ENCODE measurements at places on chromosomes 16 and 17. TPM values are rescaled to one million over a fixed set of nuclear protein-coding genes. Genes with fewer than 3 reads are reported as not detected.
A peak's percentile ranks its signal among the peaks of the same experiment; 100 is the strongest.

DNA sequence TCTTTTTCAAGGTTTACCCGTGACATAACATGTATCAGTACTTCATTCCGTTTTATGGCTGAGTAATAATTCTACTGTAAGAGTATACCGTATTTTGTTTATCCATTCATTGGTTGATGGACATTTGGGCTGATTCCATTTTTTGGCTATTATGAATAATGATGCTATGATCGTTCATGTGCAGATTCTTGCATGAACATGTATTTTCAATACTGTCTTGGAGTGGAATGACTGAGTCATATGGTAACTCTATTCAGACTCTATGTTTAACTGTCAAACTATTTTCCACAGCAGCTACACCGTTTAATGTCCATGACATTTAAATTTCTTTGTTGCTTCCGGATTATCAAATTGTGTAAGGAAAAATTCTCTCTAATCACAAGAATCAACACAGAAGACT is 17.9 kb downstream of the BFAR start:
- H3K27me3 ChIP-seq: no peaks in the 10 kb centered on the region
- peaks cover 4% of the 10 kb centered on the region for H3K36me3 ChIP-seq
- peaks cover 6% of the 10 kb centered on the region for H3K4me1 ChIP-seq
- no peak overlapping the region for H3K4me3 ChIP-seq
- H3K27ac ChIP-seq: peak overlapping the region; percentile 54

DNA sequence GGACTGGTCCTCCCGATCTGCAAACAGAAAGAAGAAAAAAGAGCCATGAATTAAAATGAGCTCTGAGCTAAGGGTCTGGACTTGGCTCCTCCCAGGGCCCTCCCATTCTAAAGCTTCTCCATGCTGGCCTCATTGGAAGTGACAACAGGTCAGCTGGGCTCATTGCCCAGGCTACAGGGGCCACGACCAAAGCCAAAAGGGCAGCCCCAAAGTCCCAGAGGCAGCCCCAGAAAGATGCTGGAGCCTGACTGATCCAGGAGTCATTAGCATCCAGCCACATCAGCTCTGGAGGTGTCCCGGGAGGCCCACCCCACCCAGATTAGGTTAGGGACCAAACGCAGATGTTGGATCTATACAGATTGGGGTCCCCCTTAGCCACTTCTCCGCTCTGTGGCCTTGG is 58.2 kb downstream of the MYH11 start:
- no peaks in the 10 kb centered on the region for H3K4me1 ChIP-seq
- no peaks in the 10 kb centered on the region for H3K36me3 ChIP-seq
- no peaks in the 10 kb centered on the region for H3K27me3 ChIP-seq

DNA sequence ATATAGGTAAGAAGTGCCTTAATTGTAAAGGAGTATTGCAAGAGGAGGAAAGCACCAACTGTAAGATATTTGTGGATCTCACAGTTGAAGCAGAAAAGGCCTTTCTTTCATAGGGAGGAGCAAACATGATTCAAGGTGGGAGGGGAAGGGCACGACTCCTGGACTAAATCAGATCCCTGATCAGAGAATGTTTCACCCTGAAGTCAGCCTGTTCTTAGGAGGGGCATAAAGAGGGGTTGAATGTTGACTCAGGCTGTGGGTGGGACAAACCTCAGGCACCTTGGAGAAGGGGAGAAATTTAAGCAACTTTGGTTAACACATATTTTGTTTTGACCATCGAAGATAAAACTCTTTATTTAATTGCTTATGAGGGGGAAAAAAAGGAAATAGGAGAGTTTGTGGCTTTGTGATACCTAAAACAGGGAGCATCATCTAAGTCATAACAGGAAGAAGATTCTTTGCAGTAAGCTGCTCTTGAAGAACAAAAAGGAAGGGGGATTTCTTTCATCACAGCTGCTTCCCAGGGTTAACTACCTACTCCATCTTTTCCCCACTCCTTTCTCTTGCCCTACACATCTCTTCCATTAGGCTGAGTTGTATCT is 158.6 kb upstream of the ZNF267 start:
- H3K4me1 ChIP-seq: peaks cover 41% of the 10 kb centered on the region
- DNase-seq: no peak
- H3K4me3 ChIP-seq: peak overlapping the region; percentile 99

DNA sequence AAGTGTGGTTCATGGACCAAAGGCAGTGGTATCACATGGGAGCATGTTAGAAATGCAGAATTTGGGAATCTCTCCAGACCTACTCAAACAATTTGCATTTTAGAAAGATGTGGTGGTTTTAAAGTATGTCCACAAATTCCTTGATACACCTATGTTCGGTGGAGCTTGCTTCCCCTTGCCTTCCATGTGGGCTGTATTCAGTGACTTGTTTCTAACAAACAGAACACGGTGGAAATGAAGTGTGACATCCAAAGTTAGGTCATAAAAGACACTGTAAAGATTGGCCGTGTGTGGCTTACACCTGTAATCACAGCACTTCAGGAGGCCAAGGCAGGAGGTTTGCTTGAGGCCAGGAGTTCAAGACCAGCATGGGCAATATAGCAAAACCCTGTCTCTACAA is 16.7 kb downstream of the COQ7 start:
- no peaks in the 10 kb centered on the region for H3K36me3 ChIP-seq
- H3K27me3 ChIP-seq: peaks cover 11% of the 10 kb centered on the region
- no peak overlapping the region for H3K27ac ChIP-seq
- H3K4me1 ChIP-seq: peaks cover 3% of the 10 kb centered on the region

DNA sequence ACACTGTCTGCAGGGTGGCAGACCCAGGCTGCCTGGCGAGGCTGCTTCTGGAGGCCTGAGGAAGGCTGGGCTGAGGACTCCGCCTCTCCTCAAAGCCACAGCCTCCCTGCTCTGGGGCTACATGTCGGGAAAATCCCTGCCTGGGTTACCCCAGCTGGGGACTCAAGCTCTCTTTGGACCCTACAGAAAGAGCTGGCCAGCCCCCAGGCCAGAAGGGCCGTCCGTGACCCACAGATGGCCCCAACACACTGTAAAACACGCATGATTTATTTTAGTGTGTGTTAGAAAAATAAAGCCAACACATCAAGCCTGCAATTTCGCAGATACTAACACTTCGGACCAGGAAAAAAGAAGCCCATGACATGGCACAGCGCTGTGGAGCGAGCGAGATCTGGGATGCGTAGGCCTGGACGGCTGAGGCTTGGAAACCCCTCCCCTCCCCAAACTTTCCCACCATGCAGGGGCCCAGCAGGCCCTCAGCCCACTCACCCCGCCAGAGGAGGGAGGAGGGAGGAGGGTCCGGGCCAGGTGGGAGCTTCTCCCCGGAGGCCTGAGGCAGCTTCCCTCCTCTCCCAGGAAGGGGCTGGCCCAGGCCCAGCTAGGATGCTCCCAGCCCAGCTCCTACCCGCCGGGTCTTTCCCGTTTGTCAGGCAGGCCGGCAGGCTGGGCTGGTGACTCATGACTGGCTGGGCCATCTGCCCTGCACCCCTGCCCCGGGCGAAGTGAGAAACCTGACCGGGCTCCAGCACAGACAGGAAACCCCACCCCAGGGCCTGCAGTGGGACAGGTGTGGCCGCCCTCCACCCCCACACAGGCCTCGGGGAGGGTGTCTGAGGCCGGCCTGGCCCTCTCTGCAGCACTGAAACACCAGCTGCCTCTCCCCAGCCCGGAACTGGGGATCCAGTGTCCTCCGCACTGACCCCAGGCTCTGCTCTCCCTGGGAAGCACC is 34.1 kb upstream of the SLC38A10 start:
- peaks cover 26% of the 10 kb centered on the region for H3K27me3 ChIP-seq
- no peak for DNase-seq
- no peak overlapping the region for H3K4me3 ChIP-seq

DNA sequence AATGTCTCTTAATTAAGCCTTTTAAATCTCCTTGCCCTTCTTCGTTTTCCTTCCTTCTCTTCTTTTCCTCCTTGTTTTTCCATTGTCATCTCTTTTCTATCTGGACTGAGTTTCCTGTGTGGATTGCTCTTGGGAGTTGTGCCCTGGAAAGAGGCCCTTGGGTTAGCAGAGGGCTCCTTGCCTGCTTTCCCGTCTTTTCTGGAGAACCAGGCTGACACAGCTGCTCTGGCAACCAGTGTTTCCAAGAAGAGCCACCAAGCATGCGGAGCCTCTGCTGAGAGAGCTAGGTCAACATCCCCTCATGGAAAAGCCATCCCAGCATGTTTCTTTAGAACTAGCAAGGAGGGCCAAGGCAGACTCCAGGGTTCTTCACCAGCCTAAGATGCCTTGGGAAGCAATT is 75.4 kb downstream of the HLF start:
- H3K4me1 ChIP-seq: peaks cover 32% of the 10 kb centered on the region
- no peaks in the 10 kb centered on the region for H3K27me3 ChIP-seq
- H3K36me3 ChIP-seq: peaks cover 2% of the 10 kb centered on the region
- no peak overlapping the region for H3K4me3 ChIP-seq
- H3K27ac ChIP-seq: no peak overlapping the region
- no peak for DNase-seq

DNA sequence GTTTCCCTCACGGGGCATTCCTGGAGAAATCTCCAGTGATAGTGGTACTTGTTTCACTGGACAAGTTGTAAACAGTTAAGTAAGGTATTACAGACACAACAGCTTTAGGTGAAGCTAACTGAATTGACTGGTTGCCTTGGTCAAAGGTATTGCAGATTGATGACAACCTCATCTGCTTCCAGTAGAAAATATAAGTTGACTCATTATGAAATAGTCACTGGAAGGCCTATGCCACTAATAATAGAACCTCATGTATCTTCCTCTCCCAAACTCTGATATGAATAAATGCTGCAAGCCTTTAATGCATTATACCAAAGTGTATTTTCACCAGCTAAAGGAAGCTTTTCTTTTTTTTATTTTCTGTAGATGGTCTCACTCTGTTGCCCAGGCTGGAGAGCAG is 44.8 kb downstream of the GLG1 start:
- H3K27me3 ChIP-seq: no peaks in the 10 kb centered on the region
- no peak for DNase-seq

DNA sequence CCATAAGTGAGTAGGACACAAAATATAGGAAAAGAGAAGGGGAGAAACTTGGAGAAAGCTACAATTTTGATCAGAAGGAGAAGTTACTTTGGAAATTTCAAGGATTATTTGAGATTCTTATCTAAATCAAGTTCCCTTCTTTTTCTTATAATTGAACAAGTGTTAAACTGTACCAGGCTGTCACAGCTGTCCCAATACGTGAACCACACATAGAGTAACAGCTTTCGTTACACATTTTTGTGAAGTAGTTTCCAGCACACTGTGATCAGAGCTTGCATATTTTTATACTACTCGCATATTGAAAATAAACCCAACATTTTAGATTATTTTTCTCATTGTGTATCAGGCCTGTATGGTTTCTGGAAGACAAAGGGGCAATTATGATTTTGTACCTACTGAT is 412.8 kb upstream of the PSMD7 start:
- H3K27me3 ChIP-seq: peaks cover 49% of the 10 kb centered on the region
- no peaks in the 10 kb centered on the region for H3K36me3 ChIP-seq
- no peaks in the 10 kb centered on the region for H3K4me1 ChIP-seq
- no peak overlapping the region for H3K4me3 ChIP-seq
- DNase-seq: no peak

DNA sequence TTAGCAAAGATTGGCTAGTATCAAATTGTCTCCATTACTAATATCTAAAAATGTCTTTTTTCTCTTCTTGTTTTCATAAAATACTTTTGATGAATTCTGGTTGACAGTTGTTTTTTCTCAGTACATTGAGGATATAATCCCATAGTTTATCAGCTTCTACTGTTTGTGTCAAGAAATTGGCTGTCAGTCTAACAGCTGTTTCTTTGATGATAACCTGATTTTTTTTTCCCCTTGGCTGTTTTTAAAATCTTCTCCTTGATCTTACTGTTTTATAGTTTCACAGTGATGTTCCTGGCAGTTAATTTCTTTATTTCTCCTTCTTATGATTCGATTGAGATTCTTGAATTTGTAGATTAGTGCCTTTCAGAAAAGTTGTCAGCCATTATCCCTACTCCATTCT is 315.3 kb upstream of the PMFBP1 start:
- no peak overlapping the region for H3K4me3 ChIP-seq
- peaks cover 13% of the 10 kb centered on the region for H3K4me1 ChIP-seq
- H3K36me3 ChIP-seq: peaks cover 5% of the 10 kb centered on the region
- DNase-seq: no peak

GRCh38 chr17:11899537-11899942 is 97.7 kb downstream of the ZNF18 start:
- no peak for DNase-seq
- no peaks in the 10 kb centered on the region for H3K4me1 ChIP-seq
- H3K27ac ChIP-seq: no peak overlapping the region
- H3K36me3 ChIP-seq: peaks cover 2% of the 10 kb centered on the region
- H3K4me3 ChIP-seq: no peak overlapping the region

DNA sequence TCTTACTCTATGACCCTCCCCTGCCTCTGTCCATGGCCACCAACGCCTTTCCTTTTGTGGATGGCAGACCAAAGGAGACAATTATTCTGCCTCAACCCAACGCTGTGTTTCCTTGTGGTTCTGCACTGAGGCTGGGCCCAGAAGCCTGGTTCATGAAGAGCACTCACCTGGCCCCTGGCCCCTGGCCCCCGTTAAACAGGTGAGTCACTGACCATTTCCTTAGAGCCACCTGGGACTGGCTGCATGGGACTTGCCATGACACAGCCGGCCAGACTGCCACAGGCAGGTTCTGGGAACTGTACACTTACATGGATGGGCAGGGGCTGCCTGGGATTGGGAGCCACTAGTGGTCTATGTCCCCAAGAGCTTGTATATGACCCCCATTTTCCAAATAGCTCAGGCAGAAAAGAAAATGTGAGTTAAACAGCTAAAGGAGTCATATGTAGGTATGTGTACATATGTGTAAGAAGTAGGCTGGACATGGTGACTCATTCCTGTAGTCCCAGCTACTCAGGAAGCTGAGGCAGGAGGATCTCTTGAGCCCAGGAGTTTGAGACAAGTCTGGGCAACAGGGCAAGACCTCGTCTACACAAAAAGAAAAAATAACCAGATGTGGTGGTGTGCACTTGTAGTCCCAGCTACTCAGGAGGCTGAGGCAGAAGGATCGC is 181.9 kb upstream of the CACNG5 start:
- no peak overlapping the region for H3K4me3 ChIP-seq
- no peaks in the 10 kb centered on the region for H3K27me3 ChIP-seq
- peaks cover 13% of the 10 kb centered on the region for H3K36me3 ChIP-seq
- peaks cover 35% of the 10 kb centered on the region for H3K4me1 ChIP-seq

DNA sequence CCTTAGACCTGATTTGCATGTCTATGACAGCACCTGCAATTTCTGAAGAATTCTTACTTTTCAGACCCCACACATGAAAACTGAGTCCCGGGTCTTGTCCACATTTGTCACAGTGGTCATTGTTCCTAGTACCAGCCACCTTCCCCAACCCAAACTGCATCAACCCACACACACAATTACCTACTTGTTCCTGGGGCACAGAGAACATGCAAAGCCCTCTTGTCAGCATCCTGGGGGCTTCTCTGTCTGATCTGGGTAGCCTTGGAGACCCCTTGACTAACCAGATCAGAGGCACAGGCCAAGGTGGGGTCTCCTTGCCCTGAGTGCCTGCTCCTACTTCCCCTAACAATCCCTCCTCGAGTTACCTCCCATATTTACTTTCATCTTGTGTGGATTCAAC is 36.7 kb upstream of the PIK3R6 start:
- H3K4me3 ChIP-seq: no peak overlapping the region
- no peak for DNase-seq
- peaks cover 14% of the 10 kb centered on the region for H3K36me3 ChIP-seq
- no peaks in the 10 kb centered on the region for H3K27me3 ChIP-seq
- H3K27ac ChIP-seq: peak overlapping the region; percentile 86

GRCh38 chr17:17435323-17435722 is 41.5 kb upstream of the MED9 start:
- peaks cover 6% of the 10 kb centered on the region for H3K4me1 ChIP-seq
- no peak overlapping the region for H3K27ac ChIP-seq
- H3K4me3 ChIP-seq: no peak overlapping the region
- H3K36me3 ChIP-seq: no peaks in the 10 kb centered on the region
- no peak for DNase-seq

NOG gene
- 0.37 TPM for total RNA-seq

MYLK3 gene
- total RNA-seq: not detected

KRT40 gene
- not detected for total RNA-seq

ZNF19 gene
- total RNA-seq: 5.1 TPM

CCR7 gene
- 165 TPM for total RNA-seq

ALKBH5 gene
- 104 TPM for total RNA-seq

All from T-helper 17 cell (primary cell).